ENCODE measurements at places on chromosomes 7 and 10.

GRCh38 chr7:123665157-123665556 is 9.5 kb downstream of the LMOD2 start:
- DNase-seq = no peak

GRCh38 chr10:34885011-34885410 is 69.9 kb upstream of the PARD3 start:
- DNase-seq = no peak

DNA sequence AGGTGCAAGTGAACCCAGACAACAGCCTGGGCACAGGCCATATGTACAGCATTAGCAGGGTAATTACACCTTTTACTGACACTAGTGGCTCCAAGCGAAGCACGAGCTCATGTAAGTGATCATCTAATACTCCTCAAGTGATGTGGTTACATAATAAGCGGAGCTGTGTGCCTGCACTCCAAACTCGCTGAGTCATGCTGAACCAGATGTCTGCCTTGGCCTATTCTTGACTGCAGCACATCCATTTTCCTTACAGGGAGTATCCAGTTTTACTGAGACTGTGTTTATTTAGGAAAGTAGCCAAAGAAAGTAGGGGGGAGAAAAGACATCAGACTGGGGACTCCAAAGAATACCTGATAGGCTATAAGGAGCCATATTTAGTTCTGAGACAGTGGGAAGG is 90.1 kb downstream of the GRM3 start:
- DNase-seq = no peak

DNA sequence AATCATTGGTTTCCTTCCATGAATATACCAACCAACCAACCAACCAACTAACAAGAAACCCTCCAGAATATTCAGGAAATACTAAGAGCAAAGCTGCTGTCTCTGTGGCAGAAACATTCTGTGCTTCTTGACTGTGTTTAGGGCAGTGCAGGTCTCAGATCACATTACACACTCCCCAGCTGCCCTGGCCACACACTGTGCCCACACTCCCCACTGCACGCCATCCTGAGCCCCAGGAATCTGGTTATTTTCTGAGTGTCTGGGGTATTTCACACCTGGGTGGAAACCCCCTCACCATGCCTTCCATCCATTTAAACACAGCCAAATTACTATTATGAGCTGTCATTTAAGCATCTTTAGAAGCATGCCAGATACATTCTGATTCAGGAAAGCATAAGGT is 183.7 kb upstream of the ANK3 start:
- peak; percentile 52 for DNase-seq

GRCh38 chr10:63664341-63664885 is 143.2 kb downstream of the REEP3 start:
- DNase-seq = no peak

DNA sequence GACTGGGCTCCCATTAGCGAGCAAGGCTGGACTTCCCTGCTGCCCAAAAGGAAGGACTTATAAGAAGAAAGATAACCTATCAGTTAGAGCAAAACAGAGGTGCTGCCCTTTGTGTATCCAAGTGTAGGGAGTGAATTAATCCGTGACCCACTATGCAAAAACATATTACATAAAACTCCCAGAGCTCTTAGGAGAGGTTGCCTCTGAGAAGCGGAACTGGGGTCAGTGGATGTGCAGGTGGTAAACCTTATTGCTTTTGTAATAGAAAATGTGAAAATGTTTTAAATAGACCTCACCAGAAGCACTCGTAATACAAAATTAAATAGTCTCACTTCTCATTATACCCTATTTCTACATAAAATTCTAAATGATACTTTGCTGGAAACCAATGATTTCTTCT is 17.1 kb upstream of the IL6 start:
- DNase-seq = no peak

GRCh38 chr10:133105686-133106390 is 18.1 kb downstream of the ADGRA1 start:
- no peak for DNase-seq

- no peak for DNase-seq
Observed at GRCh38 chr7:51014811-51015210, 232.1 kb upstream of the GRB10 start.

DNA sequence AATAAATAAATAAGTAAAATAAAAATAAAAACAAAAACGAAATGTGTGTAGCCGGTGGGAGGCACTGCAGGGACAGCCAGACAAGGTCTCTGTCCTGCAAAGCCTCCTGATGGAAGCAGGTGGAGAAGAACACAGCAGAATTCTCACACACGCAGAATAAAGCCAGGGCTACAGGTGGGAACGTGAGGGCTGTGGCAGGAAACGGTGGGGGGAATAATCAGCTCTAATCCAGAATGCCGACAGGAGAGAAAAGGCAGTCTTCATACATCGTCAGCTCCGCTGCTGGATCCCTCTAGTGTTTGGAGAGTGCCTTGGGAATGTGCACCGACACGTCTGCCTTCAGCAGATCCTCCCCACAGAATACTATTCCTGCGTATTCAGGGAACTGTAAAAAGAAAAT is 6.8 kb upstream of the SNX8 start:
- DNase-seq = no peak

DNA sequence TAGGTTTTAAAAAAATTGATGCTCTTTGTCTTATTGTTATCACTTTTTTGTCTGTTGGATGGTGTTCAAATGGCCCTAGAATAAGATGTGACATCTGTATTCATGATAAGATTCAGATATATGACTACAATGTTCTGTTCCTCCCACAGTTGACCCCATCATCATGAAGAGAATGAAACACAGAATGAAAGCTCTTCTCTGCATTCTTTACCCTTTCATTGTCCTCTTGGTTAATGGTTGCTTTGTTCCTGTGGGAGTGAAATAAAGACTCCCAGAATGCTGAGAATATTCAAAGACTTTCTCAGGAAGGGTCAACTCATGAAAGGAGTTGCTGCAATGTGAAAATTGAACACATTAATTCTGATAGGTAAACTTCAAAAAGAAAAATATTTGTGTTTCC is 1015.8 kb downstream of the SORCS3 start:
- DNase-seq = no peak

GRCh38 chr7:139422126-139422525 is 61.3 kb downstream of the KLRG2 start:
- no peak for DNase-seq

DNA sequence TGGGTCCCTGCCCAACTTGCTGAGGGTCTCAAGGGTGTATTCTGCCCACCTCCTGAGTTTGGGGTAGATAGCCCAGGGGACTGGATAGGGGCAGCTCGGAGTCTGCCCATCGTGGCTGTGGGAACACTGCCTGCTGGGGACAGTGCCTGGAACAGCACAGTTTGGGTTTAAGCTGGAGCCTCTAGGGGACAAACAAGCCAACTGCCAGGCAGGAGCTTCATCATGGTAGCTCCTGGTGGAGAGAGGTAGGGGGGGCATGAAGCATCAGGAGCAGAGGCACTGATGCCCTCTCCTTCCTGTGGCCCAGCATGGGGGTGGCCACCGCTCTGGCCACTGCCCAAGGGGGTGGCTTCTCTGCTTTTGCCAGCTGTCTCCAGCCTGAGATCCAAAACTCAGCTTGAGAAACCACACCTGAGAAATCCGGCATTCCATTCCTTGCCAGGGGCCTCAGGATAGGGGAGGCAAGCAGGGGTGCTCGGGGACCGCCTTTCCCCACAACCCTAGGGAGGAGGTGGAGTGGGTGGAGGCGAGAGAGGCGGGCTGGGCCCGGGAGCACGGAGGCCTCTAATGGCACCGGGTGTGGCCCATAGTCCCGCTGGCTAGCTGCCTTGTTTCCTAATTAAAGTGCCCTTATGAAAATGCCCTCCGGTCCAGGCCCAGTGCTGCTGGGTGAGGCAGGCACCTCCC is 47.6 kb downstream of the UNC5B start:
- no peak for DNase-seq

DNA sequence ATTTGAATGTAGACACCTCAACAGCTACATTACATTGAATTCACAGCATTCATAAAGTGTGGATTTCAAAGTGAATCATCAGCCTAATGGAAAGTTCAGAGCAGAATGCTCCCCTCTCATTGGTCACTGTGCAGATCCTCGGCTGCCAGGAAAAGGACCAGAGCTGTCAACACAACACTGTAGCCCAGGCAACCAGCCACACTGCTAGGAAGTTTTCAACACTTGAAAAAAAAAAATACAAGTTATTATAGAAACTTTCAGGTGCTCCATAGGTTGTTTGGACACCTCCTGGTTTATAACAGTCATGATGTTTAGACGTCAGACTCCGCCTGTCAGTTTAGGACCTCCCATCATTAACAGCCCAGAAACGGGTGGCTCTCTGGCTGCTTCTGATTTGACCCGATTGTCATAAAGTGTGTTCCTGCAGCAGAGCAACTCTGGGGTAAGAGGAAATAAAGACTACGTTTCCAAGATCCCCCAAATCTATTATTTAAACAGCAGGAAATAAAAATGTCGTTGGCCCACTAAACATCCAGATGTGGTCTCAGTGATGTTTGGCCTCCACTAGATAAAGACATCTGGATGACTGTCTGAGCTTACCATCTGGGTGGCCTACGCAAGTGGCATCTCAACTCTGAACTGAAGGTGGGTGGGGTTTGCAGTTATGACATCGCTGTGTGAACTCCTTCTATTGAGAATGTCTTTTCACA is 117.4 kb downstream of the CABCOCO1 start:
- DNase-seq = no peak

Measured in activated naive CD4-positive, alpha-beta T cell treated with anti-CD3 and anti-CD28 coated beads, Interleukin-2, amount 50 U/mL, for 16 hours (primary cell).